Activated CD4-positive, alpha-beta T cell treated with anti-CD3 and anti-CD28 coated beads for 4 hours (primary cell): ENCODE measurements at places on chromosomes 4 and X.

DNA sequence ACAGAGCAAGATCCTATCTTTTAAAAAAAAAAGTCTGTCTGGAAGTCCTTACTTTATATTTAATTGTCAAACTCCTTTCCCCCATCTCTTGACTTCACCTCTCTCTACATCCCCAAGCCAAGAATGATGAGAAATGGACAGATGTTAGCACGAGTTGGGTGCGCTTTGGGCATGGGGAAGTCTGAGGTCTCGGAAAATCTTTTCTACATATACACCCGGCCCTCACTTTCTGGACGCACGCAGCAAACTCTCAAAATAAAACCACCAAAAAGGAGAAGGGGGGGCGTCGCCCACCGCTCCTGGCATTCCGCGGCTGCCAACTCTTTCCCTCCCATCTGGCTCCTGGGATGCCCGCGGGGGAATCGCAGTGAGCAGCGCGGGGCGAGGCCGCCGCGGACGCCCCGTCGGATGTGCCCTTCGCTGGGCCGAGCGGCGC lies 756 bp downstream of the IGFBP7 start:
- DNase-seq = no peak

GRCh38 chr4:139876337-139876941 lies 210.8 kb downstream of the MGST2 start:
- DNase-seq = no peak

DNA sequence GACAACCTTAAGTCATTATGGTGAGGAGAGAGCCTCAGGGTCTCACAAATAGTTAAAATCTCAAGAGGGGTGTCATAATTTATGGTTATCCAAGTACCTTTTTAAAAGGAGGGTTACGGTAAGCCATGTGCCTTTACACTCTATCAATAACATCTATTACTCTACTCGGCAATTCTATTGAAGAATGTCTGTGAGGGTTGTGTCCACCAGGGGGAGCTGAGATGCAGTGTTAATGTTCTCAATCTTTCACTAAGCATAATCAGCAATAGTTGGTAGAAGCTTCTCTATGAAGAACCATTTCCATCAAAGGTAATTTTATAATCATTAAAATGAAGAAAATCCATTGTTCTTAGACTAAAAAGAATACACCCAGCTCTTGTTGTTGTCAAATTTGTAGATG lies 457.4 kb downstream of the CENPC start:
- DNase-seq = peak; percentile 2

GRCh38 chrX:53684415-53685192 lies 1.9 kb downstream of the HUWE1 start:
- DNase-seq = no peak

DNA sequence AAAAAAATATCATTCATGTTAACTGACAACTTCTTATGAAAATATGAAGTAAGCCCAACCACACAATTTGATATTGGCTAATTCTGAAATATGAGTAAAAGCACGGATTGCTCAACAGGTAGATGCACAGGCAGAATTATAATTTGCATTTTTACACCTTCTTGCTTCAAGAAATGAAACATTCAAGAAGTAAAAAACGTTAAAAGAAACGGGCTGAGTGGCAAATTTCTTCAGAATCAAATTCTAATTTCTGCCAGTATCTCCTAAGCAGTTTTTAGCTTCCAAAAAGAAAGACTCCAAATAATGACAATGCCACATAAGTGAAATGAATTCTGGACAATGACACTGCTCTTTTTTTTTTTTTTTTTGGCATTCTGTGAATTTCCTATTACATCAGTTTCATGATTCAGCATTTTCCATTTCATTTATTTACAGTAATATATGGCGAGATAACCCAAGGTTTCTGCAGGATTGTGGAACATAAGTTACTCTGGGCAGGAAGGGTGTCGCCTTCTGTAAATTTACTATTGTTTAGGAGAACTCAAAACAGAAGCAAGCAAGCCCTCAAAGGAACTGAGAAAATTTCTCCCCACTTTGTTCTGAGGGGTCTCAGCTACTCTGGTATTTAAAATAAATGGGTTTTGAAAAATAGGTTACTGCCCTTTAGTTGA lies 1.4 kb downstream of the SEL1L3 start:
- DNase-seq = no peak
